Fibroblast of the aortic adventitia (primary cell): ENCODE measurements at places on chromosomes 6 and 20.
A peak's percentile ranks its signal among the peaks of the same experiment; 100 is the strongest.

DNA sequence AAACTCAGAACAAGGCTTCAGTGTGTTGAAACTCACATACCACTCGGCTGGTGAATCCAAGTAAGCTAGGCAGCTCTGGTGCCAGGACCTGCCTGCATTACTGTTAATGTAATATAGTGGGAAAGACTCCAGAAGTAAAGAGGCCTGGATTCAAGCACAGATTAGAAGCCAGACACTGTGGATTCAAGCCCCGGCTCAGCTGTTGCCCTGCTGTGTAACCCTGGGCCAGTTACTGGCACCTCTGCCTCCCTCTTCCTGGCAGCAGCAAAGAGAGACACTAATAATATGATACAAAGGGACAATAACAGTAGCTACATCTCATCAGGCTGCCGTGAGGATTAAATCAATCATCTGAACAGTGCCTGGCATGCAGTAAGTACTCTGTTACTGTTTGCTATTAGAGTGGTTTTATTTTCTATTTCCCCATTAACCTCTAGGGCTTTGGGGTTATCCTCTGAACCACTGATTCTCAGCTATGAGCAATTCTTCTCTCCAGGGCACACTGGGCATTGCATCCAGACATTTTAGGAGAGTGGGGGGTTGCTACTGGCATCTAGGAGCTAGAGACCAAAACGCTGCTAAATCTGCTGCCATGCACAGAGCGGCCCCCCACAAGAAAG, 92.9 kb downstream of the ZMYND8 start:
- DNase-seq = peak; percentile 54

- peak; percentile 74 for DNase-seq
Observed at GRCh38 chr20:17557675-17558006, 12.2 kb upstream of the DSTN start.

GRCh38 chr6:16805243-16805950, 44.1 kb upstream of the ATXN1 start:
- DNase-seq = peak; percentile 21

GRCh38 chr6:2810092-2810671, 31.5 kb downstream of the SERPINB1 start:
- no peak for DNase-seq

DNA sequence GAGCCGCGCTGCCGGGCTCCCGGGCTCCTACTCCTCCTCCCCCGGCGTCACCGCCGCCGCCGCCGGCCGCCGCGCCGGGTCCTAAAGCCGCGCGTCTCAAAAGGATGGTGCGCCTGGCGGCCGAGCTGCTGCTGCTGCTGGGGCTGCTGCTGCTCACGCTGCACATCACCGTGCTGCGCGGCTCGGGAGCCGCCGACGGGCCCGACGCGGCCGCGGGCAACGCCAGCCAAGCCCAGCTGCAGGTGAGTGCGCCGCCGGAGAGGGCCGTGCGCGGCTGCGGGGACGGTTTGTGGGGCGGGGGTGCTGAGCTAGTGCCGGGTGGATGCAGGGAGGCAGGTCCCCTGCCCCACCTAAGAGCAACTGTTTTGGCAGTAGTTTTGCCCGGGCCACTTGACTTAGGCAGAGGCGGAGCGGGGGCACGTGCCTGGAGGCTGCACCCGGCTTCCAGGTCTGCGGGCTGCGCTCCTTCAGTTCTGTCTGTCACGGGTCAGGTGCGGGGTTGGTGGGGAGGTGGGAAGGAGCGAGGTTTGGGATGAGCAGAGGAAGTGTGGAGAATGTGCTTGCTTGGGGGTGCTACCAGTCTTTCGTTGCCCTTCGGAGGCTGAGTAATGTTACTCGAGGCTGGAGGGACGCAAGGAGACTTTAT, 722 bp downstream of the ISM1 start:
- peak; percentile 42 for DNase-seq

GRCh38 chr20:31984981-31985471, 17.1 kb downstream of the XKR7 start:
- DNase-seq = no peak

DNA sequence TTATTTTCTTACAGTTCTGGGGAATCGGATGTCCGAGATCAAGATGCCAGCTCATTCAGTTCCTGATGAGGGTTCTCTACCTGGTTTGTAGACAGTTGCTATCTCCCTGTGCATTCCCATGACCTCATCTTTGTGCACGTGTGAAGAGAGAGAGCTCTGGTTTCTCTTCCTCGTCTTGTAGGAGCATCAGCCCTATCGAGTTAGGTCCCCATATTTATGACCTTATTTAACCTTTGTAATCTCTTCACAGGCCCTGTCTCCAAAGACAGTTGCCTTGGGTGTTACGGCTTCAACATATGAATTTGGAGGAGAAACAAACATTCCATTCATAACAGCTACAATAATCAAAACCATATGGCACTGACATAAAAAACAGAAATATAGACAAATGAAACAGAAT, 455.3 kb downstream of the HACE1 start:
- no peak for DNase-seq

- peak; percentile 46 for DNase-seq
Observed at GRCh38 chr6:144659202-144660182, 374.4 kb downstream of the UTRN start.

- peak; percentile 88 for DNase-seq
Observed at GRCh38 chr20:2210646-2211552, 84.9 kb upstream of the TGM3 start.

- peak; percentile 95 for DNase-seq
Observed at GRCh38 chr6:21033575-21034026, 499.3 kb downstream of the CDKAL1 start.

- DNase-seq = no peak
Observed at GRCh38 chr6:43871284-43871683, 101.3 kb downstream of the VEGFA start.

GRCh38 chr6:31940256-31940664, 5.6 kb upstream of the CFB start:
- DNase-seq = peak; percentile 14

DNA sequence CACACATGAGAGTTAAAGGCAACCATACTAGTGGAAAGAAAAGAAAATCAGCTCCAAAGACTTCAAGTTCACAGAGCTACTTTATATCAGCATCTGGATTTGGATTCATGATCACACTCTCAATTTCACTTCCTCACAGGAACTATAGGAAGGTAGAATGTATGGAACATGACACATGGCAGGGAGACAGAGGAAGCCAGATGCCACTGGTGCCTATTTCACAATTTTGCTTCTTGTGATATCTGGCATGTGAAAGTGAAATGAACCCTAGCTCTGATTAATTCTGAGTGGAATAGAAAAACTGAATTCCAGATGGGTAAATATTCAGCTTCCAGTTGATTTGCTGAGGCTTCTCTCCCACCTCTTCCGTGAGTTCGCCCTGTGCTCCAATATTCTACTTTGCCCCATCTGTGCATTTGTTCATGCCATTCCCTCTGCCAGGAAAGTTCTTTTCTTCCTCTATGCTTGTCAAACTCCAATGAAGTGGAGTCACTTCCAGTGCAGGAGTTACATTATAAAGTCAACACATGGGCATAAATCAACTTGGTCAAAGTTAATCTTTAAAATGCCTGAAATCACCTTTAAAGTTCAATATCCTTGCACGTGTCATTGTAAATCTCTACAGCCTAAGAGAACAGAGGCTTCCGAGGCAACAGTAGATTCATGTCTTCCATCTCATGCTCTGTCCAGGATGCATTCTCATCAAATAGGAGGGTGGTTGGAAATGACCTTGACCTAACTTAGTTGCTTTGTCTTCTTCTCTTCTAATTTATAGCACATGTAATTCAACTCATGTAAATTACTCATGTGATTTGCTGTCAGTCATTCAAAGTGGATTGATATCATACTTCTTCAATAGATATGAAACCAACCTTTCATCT, 275.3 kb downstream of the HIVEP2 start:
- no peak for DNase-seq

GRCh38 chr20:36546111-36546736, 4.9 kb downstream of the MYL9 start:
- DNase-seq = no peak

GRCh38 chr6:48078120-48078519, 32.9 kb downstream of the PTCHD4 start:
- DNase-seq = peak; percentile 25

- DNase-seq = no peak
Observed at GRCh38 chr6:78268591-78269452, 598.5 kb upstream of the IRAK1BP1 start.

GRCh38 chr20:1674990-1675780, 17.6 kb upstream of the SIRPG start:
- no peak for DNase-seq

GRCh38 chr20:40565001-40565681, 123.9 kb downstream of the MAFB start:
- DNase-seq = peak; percentile 77

GRCh38 chr6:157987788-157988699, 6.4 kb downstream of the SYNJ2 start:
- no peak for DNase-seq
